ENCODE measurements at places on chromosomes 16 and 17.

GRCh38 chr17:7439462-7440112, at the start of gene FGF11:
Gene FGF11 (plus strand): TSS chr17:7439512. CDS start chr17:7439621, 109 bp downstream.
- peak; percentile 12 for DNase-seq

DNA sequence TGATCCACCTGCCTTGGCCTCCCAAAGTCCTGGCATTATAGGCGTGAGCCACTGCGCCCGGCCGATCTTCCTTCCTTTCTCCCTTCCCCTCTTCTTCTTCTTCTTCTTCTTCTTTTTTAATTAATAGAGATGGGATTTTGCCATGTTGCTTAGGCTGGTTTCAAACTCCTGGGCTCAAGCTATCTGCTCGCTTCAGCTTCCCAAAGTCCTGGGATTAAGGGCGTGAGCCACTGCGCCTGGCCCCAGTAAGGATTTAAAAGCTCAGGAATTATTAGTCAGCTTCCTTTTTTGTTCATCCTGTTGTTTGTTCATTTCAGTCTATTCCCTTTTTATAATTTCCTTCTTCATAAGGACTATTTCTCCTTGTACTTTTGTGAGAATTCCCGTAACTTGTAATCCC, 32.7 kb upstream of the LRRC37A start:
- DNase-seq = no peak

GRCh38 chr16:55120408-55120807, 189.7 kb downstream of the IRX5 start:
- DNase-seq = no peak

DNA sequence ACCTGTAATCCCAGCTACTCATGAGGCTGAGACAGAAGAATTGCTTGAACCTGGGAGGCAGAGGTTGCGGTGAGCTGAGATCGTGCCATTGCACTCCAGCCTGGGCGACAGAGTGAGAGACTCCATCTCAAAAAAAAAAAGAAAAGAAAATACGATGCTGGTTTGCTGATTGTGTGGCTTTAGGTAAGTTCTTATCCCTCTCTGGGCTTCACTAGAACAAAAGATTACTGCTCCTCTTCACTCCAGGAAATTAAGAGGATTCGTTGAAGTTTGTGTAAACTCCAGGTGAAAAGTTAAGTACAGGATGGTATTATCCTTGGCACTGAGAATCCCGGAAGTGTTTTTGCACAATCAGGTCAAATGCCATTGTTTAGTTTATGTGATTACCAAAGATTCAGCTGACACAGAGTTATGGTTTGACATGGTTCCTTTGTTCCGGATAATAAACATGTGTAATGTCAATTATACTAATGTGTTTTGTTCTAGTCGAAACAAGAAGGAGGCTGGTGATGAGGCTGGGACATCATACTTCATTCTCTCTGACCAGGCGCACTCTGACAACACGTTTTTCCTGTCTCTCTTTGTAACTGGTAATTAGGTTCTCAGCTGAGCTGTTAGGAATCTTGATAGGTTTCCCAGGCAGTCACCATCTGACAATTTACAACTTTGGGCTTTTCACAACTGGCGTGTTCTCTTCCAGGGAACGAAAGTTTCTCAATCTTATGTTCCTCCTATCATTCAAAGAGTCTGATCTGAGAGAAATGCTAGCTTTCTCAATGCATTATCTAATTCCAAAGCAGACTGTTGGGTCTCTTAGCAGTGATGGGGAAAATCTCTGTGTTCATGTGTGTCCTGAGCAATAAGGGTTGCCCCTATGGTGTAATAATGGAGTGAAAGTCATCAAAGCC, 10.8 kb upstream of the TAOK1 start:
- no peak for DNase-seq

GRCh38 chr16:392450-393030, 4.5 kb upstream of the NME4 start:
- DNase-seq = no peak

GRCh38 chr17:68344701-68345136, 53.4 kb downstream of the ARSG start:
- peak; percentile 70 for DNase-seq

- DNase-seq = no peak
These were observed 44.9 kb upstream of the CACNG5 start for GRCh38 chr17:66789961-66790437.

DNA sequence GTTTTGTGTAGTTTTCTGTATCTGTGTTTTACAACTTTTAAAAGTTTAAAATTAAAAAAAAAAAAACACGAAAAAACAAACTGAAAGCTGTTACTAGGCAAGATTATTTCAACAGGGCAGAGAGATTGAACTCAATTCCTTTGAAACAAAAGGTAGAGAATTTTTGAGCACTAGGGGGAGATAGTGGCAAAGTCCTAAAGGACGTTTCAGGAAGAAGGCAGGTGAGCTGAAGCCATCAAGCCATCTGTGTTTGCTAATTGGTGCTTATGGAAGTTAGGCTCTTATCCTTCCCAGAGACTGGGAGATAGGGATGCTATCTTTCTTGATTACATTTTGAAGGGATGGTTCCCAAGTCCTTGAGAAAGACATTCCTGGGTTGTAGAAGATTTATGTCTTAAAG, 70.6 kb upstream of the CLEC3A start:
- DNase-seq = no peak

GRCh38 chr17:7130621-7131422, 16.2 kb upstream of the ASGR2 start:
- DNase-seq = no peak

DNA sequence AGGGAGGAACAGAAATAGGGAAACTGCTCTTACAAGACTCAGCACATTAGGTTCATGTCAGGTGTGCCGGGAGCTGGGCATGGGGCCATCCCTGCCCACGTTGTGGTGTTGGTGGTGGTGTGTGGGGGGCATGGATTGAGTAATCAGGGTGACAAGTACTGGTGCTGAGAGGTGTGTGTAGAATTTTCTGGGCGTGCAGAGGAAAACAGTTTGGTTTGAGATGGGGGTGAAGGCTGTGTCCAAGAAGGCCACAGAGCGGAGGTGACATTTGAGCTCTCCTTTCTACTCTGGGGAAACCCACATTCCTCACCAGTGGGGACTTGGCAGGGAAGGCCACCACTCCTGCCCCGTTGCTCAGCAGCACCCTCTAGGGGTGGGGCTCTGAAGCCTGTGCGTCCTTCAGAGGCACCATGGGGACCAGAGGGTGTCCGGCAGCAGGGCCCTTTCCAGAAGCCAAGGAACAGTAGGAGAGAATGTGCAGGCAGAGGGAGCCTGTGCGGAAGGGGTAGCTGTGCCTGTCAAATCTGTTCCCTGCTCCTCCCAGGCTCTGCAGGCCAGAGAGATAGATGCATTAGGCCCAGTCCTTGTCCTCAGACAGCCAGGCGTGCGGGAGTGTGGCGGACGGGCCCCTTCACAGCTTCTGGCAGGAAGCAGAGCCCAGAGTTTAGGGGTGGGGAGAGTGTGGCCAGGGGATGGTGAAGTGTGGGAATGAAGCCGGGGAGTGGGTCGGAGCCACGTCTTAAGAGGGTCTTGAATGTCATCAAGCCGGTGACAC, 48.7 kb upstream of the GSE1 start:
- DNase-seq = peak; percentile 48

GRCh38 chr17:45293413-45294211, 23.2 kb downstream of the MAP3K14 start:
- DNase-seq = peak; percentile 51

DNA sequence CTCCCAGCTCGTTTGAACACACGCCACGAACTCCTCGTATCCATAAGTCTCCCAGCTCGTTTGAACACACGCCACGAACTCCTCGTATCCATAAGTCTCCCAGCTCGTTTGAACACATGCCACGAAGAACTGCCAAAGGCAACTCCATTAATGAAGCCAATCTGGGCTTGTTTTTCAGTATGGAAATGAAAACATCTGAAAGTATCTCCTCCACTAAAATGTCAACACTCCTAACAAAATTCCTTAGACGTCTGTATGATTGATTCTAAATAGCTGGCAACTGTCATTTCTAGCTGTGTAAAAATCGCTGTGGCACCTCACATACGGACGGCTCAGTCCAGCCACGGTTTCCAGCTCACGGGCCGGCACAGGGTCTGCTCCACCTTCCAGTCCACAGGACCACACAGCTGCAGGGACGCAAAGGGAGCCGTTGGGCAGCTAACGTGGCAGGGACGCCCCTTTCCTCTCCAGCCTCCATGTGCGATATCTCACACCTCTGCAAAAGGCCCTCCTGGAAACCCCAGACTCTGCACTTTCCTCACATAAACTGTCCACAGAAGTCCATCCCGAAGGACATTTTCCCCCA, 67.1 kb upstream of the METRNL start:
- no peak for DNase-seq

DNA sequence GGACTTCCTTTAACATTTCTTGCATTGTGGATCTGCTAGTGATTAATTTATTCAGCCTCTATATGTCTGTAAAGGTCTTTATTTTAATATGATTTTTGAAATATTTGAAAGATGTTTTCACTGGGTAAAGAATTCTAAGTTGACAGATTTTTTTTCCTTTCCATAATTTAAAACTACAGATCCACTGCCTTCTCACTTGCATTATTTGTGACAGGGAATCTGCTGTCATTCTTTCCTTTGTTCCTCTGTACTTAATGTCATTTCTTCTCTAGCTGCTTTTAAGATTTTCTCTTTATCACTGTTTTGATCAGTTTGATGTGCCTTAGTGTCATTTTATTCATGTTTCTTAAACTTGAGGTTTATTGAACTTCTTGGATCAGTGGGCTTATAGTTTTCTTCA, 159.9 kb downstream of the CYB561 start:
- no peak for DNase-seq

DNA sequence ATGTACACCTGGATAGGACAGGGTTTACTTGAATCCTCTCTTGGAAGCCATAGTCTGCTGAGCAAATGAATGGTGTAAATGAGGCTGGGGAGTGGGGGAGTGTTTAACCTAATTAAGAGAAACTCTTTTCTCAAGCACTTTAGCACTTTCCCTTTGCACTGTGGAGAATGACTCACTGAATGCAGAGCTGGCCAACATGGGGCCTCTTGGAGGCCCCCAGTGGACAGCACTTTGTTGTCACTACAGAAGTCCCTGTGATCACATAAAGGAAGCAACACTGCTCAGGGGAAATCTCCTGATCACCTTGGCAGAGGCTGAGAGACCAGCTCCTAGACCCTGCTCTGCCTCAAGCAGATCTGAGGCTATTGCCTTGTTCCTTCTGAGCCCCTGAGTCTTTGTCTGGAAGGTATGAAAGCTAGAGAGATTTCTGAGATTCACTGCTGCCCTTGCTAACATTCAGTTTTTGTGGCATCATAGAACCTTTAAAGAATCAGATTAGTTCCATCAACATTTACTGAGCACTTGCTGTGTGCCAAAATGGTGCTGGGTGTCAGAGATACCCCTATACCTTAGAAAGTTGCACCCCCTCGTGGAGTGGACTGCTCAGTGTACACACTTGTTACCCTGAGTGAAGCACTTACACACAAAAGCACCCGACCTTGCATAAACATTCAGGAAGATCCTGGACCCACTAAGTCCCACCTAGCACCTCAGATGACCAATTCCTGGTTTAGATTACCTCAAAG, 230.1 kb upstream of the CCL2 start:
- DNase-seq = no peak

DNA sequence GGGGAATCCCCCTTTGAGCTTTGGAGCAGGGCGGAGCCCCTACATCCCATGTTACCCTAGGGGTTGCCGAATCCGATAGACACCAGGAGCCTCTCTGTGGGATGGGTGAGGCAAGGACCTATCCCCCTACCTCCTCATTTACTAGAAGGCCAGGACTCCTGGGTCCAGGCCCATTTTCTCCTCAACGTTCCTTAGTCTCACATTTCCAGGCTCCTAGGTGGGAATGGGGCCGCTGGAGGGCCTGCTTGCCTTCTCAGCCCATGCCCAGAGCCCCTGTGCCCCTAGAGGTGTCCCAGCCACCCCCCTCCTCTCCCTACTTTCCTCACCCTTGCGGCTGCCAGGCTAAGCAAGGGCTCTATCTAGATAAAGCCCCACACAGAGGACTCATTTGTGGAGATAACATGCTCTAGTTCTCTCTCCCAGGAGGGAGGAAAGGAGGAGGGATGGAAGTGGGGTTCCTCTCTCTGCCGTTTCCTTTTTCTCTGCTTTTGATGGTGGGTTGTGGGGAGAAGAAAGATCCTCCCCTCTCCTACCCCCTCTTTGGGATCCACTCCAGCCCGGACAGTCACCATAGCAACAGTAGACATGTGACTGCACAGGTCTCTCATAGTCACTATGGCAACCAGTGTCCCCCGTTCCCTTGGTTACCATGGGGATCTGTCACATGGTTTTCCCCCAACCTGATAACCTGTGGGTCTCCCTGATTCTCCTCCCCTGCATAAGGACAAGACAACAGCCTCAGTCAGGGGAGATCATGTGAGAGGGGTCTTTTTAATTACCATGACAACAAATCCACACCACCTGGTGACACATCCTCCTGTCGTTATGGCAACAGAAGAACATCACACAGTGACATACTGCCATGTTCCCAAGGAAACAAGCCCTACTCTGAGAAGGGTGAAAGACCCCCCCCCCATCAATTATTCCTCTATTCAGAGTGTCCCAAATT, 5.2 kb downstream of the CACNA1G start:
- DNase-seq = no peak

GRCh38 chr16:2160915-2161551, 5.5 kb downstream of the TRAF7 start:
- no peak for DNase-seq

GRCh38 chr17:74531231-74531761, at the start of gene CD300LB:
Gene CD300LB (minus strand): TSS chr17:74531475. CDS start chr17:74531350, 125 bp downstream.
- DNase-seq = no peak

DNA sequence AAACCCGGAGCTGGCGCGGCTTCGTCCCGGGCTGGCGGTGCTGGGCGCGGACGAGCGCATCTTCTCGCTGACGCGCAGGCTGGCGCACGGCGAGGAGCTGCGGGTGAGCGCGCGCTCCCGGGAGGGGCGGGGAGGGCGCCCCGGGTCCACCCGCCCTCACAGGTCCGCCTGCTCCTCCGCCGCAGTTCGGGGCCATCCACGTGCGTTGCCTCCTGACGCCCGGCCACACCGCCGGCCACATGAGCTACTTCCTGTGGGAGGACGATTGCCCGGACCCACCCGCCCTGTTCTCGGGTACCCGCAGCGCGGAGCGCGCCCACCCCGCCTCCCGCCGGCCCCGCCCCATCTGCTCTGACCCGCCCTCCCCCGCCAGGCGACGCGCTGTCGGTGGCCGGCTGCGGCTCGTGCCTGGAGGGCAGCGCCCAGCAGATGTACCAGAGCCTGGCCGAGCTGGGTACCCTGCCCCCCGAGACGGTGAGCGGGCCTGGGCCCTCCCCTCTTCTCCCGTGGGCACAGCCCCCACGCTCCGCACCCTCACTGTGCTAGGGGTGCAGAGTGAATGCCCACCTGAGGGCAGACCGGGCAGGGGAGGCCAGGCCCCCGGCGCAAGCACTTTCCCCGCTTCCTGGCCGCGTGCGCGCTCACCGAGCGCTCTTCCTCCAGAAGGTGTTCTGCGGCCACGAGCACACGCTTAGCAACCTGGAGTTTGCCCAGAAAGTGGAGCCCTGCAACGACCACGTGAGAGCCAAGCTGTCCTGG, 1.4 kb downstream of the HAGHL start:
- DNase-seq = peak; percentile 65
